ENCODE measurements at places on chromosomes 4 and X.

GRCh38 chr4:82562564-82562854 is 721 bp upstream of the TMEM150C start:
- DNase-seq, result no peak

DNA sequence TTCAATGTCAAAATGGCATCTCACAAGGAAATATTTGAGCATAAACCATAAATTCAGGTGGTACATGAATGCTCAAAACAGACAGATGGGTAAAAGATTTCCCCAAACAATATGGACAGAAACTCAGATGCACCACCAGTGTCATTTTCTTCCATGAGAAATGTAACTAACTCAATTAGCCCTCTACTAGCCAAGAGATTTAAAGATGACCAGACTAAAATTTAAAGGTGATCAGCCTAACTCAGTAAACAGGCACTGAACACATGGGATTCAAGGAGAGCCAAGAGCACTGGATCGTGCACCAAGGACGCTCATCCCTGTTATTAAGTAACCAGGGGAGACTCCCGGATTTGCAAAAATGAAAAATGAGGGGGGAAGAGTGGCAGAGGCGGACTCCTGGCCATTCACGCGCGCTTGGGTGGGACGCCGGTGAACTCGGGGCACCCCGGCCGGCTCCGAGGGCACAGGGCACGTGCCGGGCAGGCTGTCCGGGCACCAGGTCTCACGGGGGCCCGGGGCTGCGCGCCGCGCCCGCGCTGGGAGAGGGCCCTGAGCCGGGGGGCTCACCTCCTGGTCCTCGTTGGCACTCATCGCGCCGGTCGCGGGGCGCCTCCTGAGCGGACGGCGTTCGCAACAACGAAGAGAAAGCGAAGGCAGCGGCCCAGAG is 490 bp downstream of the RWDD4 start:
- no peak for DNase-seq

DNA sequence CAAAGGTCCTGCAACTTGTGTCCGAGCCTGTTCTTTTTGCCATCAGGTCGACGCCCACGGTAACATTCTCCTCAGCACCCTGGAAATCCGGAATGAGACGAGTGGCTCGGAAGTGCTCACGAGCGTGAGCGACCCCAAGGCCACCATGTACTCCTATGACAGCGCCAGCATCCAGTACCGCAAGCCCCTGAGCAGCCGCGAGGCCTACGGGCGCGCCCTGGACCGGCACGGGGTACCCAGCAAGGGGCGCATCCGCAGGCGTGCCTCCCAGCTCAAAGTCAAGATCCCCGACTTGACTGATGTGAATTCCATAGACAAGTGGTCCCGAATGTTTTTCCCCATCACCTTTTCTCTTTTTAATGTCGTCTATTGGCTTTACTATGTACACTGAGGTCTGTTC is 37.9 kb downstream of the COMMD8 start:
- DNase-seq, result no peak

GRCh38 chrX:69430785-69431184 is 73.3 kb upstream of the NALF2 start:
- DNase-seq, result no peak

GRCh38 chr4:6162885-6163284 is 37.5 kb downstream of the JAKMIP1 start:
- DNase-seq, result no peak

DNA sequence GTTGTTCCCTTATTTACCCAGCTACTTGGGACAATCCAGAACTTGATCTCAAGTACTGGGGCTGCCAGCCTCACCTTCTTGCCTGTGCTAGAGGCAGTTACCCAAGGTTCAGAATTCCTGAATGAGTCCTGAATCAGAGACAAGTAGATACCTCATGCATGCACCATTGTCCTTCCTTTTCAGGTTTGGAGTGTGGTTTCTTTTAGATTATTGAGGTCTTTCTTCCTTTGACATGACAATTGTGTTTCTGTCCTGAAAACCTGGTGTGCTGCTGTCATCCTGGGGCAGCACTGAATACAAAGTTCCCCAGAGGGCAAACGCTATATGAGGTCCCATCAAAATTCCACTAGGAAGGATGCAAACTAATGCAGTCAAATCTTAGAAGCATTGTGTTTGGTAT is 3.5 kb downstream of the CXCL2 start:
- no peak for DNase-seq

All from occipital lobe (tissue), 3 donors.